ENCODE measurements at places on chromosomes 5 and 9.
A peak's percentile ranks its signal among the peaks of the same experiment; 100 is the strongest.

GRCh38 chr9:2026220-2026997 lies 11.3 kb downstream of the SMARCA2 start:
- no peak for DNase-seq

- DNase-seq, result no peak
Observed at GRCh38 chr9:104794070-104794469, 30.1 kb downstream of the NIPSNAP3B start.

DNA sequence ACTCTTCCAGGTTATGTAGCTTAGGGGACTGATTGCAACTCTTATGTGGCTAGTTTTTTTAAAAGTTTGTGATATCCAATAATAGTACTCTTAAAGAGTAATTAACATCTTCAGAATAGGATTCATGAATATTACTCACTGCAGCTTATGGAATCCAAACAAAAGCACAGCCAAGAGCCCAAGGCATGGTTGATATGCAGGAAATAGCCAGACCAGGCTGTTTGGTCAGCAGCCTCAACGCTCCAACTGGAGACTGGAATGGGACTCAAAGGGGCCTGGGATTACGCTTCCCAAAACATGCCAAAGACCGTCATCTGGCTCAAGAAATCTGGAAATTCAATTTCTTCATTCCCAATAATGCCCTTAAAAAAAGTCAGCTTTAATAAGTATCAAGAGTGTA lies 268.6 kb downstream of the SEC61B start:
- DNase-seq, result no peak

DNA sequence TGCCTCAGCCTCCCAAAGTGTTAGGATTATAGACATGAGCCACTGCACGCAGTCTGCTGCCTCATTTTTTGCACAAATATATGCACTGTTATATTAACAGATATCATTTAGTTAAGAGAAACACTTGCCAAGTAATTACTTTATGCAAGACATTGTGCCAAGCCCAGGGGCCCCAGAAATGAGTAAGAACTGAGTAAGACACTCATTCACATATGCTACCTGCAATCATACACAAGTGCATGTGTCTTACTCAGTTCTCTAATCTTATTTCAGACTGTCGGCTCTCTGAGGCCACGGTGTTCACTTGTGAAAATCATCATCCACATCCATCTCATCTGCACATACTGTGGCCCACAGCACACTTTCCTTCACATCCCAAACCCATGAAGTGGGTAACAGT lies 16.0 kb downstream of the TRAF1 start:
- no peak for DNase-seq

GRCh38 chr9:137273095-137273490 lies 4.4 kb upstream of the TOR4A start:
- DNase-seq, result no peak

GRCh38 chr9:22622815-22623214 lies 176.2 kb downstream of the DMRTA1 start:
- no peak for DNase-seq

GRCh38 chr5:83538786-83539462 lies 67.4 kb downstream of the VCAN start:
- DNase-seq, result no peak

DNA sequence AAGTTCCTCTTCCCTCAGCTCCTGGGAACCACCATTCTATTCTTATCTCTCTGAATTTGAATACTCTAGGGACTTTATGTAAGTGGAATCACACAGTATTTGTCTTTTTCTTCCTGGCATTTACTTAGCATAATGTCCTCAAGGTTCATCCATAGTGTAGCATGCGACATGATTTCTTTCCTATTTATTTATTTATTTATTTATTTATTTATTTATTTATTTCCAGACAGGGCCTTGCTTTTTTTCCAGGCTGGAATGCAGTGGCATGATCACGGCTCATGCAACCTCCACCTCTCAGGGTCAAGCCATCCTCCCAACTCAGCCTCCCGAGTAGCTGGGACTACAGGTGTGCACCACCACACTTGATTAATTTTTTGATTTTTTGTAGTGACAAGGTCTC lies 142.1 kb downstream of the GPBP1 start:
- DNase-seq, result no peak

GRCh38 chr5:88656221-88656950 lies 226.6 kb downstream of the MEF2C start:
- no peak for DNase-seq

GRCh38 chr9:7560669-7561305 lies 238.8 kb downstream of the DMAC1 start:
- no peak for DNase-seq

DNA sequence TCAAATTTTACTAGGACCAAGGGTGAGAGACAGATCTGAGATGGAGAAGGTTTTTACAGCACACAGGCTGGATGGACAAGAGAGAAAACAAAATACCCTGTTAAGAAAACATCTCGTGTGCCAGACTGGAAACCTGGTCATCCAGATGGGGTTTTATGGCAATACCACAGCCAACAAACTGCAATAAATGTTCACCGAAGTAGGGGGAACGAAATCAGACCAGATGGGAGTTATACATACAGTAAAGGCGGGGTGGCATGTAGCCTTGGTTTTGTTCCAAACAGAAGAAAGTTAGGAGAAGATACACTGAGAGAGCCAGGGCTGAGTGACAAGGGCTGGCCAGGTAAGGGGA lies 63.3 kb downstream of the DCP2 start:
- no peak for DNase-seq

- peak; percentile 31 for DNase-seq
Observed at GRCh38 chr5:132238169-132238744, 10.6 kb upstream of the P4HA2 start.

- no peak for DNase-seq
Observed at GRCh38 chr9:75962662-75963036, 72.2 kb downstream of the PCSK5 start.

- DNase-seq, result no peak
Observed at GRCh38 chr9:123417289-123418051, 61.5 kb downstream of the CRB2 start.

GRCh38 chr5:160463740-160464465 lies 42.2 kb downstream of the PTTG1 start:
- DNase-seq, result no peak

DNA sequence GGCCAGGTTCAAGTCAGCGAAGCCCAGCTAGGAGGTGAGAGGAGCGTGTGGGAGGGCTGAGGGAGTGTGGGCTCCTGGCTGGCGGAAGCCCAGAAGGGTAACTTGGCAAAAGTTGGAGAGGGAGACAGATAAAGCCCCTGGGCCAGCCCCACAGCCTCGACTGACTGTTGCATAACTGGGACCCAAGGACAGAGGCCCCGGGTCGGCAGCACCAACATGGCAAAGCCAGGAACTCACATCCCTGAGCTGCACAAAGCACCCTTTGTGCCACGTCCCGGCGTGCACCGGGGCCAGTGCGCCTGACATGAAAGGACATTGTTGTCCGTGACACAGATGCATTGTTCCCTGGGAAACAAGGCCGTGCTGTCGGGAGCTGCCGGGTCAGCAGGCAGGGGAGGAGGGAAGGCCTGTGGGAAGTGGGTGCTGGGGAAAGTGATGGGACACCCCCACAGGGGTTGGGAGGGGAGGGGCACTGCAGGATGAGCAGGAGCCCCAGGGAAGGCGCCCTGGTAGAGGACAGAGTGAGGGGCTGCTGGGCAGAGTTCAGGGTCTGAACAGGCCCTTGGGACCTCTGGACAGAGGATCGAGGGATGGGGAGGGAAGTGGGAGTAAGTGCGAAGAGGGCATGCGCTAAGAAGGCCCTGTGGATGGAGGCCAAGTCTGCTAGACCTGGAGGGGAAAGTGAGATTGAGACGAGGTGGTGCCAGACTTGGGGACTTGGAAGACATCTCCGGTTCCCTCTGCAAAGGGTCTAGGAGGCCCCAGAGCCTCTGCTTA lies 13.0 kb upstream of the DPM2 start:
- DNase-seq, result no peak

- DNase-seq, result no peak
Observed at GRCh38 chr5:80198399-80198798, 57.4 kb downstream of the SERINC5 start.

DNA sequence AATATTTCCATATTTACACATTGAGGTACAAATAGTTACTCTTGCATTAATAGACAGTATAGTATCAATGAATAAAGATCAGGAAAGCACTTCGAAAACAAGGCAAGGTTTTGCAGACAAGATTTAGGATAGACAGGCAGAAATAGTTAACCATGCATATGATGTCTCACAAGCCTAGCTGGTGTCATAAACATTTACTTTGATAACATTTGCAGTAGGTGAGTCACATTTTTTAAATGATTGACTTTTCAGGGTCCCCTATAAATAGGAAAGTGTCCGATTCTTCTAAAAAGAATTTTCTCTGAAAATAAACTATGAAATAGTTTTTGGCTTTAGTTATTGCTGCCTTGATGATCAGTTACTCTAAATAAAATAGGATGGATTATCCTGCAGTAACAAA lies 162.1 kb downstream of the SNX18 start:
- no peak for DNase-seq

DNA sequence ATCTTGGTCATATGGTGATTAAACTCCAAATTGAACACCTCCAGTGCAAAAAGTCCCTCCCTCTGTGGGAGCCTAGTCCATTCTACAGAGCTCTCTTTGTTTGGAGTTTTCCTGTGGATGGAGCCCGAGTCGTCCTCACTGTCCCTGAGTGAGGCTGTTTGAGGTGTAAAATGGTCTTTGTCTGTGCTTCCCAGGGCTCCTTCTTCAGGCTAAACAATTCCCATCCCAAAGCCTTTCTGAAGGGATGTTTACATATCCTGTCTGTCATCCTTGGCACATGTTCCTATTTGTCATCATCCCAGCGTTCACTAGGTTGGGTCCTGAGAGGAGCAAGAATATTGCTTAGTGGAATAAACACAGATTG lies 68.9 kb downstream of the COL27A1 start:
- no peak for DNase-seq

DNA sequence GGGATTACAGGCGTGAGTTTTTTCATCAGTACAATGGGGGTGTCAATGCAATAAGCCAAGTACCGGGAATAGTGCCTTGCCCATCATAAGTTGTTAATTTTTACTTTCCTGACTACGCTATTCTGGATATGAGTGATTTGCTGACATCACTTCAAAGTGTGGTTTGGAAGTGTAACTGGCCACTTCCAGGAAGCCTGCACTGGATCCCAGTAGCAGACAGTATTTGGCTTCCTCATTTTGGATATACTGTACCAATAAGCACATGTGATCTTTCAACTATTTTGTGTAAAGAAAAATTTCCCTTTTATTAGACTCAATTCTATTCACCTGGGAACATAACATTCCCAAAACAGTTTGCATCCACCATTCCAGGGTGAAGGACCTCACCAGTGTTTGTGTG lies 417.7 kb upstream of the KLF4 start:
- no peak for DNase-seq

DNA sequence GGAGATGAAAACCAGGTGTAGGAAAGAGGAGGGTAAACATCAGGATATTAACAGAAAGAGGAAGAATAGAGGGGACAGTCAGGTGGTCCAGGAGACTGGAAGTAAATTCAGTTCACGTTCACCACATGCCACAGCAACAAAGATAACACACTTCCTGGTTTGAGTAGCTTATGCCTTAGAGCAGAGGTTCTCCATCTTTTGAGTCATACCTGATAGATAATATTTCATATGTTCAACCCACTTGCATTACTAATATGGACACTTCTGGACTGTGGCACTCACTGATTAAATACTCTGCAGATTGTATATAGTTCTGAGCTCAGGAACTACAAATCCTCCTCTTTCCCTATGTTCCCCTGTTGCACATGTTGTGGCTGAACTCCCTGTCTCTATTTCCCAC lies 179.9 kb upstream of the NR3C1 start:
- no peak for DNase-seq

GRCh38 chr5:154179846-154180710 lies 10.5 kb upstream of the GALNT10 start:
- DNase-seq, result peak; percentile 62

- DNase-seq, result no peak
Observed at GRCh38 chr9:88826771-88827181, 164.5 kb upstream of the S1PR3 start.

DNA sequence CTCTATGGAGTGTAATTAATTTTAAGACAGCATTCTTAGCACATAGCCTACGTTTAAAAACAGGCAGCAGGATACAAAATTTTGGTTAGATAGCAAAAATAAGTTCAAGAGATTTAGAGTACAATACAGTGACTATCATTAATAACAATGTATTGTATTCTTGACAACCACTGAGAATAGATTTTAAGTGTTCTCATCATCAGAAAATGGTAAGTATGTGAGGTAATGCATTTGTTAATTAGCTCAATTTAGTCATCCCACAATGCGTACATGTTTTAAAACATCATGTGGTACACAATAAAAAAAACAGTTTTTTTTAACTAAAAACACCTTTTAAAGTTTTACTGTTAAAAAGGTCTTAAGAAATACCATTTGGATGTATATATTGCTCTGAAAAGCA lies 94.2 kb downstream of the MUSK start:
- no peak for DNase-seq

DNA sequence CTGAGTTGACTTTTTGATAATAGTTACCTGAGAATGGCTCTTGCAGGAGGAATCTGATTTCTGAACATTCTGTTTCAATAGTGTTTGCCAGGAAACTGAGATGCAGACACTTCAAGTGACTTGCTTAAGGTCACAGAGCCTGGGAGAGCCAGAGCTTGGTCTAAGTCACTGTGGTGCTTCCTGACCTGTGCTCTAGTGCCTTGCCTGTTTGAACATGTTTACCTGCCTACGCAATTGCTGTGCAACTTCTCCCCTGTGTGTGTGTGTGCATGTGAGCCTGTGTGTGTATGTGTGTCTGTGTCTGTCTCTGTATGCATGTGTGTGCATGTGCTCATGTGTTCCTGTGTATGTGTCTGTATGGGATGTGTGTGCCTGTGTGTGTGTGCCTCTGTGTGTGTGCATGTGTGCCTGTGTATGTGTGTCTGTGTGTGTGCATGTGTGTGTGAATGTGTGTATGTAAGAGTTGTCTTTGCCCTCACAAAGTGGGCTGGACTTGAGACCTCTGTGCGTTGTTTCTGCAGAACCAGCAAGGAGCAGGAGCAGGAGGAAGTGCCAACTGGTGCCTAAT lies 185.8 kb downstream of the GADD45G start:
- peak; percentile 35 for DNase-seq

- DNase-seq, result no peak
Observed at GRCh38 chr9:136686534-136686793, 793 bp downstream of the AGPAT2 start.

- no peak for DNase-seq
Observed at GRCh38 chr5:40356248-40356647, 323.5 kb upstream of the PTGER4 start.

DNA sequence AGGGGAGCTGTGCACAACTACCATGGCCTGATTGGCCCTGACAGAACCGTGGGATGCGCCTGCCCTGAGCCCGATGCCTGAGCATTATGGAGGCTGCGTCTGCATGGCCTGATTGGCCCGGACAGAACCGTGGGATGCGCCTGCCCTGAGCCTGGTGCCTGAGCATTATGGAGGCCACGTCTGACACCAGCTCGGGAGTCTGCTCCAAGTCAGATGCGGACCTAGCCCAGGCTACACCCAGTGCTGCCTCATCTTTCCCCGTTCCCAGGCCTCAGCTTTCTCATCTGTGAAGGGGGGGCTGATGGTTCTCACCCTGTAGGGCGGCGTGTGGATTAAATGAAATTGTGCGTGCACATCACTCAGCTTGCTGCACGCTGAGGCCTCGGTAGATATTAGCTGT lies 7.3 kb downstream of the CEP72 start:
- DNase-seq, result no peak
